H4 (cell line): ENCODE measurements at places on chromosomes 1 and 21.
A peak's percentile ranks its signal among the peaks of the same experiment; 100 is the strongest.

GRCh38 chr1:45863218-45863617, 59.8 kb downstream of the MAST2 start:
- DNase-seq = no peak

GRCh38 chr1:208298593-208299269, 54.5 kb upstream of the PLXNA2 start:
- DNase-seq = no peak

GRCh38 chr1:101406681-101407080, 169.9 kb downstream of the S1PR1 start:
- no peak for DNase-seq

GRCh38 chr1:33466159-33466558, 6.3 kb upstream of the ZSCAN20 start:
- DNase-seq = no peak

- no peak for DNase-seq
Observed at GRCh38 chr1:2412773-2413494, 570 bp upstream of the PEX10 start.

GRCh38 chr1:235741294-235741693, 91.7 kb upstream of the GNG4 start:
- no peak for DNase-seq

GRCh38 chr1:17009706-17010105, 2.0 kb downstream of the ATP13A2 start:
- no peak for DNase-seq

DNA sequence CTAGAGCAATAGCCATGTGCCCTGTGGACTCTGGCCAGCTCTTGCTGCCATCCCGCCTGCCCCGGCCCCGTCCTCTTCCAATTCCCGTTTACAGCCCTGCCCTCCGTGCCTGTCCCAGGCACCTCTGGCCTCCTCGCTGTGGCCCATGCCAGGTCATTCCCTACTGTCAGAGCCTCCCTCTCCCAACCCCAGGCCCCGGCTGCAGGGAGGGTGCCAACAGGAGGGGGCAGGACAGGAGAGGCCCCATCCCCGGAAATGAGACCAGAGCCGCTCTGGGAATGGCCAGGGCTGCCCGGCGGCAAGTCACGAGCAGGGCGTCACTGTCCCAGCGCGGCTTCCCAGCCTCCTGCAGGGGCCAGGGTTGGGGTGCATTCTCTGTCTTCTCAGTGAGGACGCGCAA, 23.5 kb upstream of the TSPEAR start:
- no peak for DNase-seq

DNA sequence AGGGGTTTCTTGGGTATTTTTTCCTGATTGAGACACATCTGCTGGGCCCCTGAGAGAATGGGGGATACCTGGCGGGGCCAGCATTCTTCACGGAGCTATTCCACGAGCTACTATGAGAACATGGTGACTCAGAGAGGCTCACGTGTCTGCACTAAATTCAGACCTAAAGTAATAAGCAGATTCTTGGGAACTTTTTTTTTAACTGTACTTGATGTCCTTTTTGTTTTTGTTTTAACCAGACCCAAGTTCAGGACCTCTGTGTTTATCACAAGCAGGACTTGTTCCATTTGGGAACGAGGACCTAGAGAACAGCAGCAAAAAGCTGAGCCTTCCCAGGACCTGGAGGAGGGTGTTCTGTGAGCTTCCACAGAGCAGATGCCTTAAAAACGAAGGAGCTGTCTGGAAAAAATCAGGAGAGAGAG, 44.0 kb downstream of the EVA1C start:
- peak; percentile 40 for DNase-seq

DNA sequence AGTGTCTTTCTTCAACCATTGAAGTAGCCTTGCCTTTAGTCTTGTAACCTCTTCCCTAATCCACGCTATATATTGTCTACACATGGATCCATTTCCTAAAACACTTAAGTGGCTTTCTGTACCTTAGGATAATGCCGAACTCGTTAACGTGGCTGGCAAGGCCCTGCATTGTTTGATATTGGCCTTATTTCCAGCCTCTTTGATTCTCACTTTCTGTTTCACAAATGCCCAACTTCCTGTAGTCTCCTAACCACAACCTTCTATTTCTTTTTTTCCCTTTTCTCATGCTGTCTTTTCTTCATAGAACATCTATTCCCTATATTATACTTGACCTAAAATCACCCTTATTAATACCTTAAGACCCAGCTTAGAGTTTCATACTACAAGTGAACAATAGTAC, 536.0 kb downstream of the LMO4 start:
- no peak for DNase-seq

DNA sequence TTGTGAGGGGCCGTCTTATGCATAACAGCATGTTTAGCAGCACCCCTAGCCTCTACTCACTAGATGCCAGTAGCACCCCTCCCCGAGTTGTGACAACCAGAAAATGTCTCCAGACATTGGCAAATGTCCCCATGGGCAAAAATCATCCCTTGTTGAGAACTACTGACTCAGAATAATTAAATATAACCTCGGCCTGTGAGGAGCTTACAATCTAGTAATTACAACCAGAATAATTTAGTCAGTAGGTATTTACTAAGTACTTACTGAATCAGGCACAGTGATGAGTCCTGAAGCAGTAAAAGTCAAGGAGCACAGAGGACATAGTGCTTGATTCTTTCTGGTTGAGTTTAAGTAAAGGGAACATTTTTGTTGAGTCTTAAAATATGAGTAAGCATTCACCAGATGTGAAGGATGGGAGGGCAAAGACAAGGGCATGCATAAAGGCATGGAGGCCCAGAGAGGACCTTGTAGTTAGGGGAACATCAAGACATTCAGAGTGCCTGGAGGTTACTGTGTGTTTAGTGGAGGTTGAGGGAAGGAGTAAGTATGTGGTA, 44.1 kb upstream of the KCNQ4 start:
- DNase-seq = no peak

DNA sequence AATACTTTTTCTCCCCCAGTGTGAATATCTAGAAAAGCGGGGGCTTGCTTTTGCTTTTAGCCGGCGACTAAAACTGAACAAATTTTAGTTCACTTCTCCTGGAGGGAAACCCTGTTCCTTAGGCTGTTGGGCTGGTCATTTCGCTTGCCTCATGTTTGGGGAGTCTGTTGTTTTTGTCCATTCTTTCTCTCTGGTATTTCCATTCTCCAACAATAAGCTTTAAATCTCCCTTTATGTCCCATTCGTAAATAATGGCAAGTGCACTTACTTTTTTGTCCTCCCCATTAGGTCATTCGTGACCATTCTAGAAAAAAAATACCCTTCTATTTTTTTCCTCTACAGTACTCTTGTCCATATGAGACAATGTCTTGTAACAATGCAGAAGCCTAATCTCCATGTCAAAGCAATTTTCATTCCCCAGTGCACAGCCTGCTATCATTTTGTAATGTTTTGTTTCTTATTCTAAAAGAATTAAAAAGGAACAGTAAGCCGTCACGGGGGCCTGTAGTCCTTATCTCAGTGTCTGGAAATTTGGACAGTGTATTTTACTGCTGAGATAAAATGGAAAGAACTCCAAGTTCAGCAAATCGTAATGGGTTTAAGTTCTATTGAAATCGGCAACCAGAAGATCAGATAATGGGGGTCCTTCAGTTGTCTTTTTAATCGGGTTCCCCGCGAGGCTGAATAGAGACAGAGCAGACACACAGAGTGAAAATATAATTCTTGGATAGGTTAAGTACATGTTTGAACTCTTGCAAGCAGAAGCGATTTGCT, 21.8 kb downstream of the PROX1 start:
- DNase-seq = no peak

DNA sequence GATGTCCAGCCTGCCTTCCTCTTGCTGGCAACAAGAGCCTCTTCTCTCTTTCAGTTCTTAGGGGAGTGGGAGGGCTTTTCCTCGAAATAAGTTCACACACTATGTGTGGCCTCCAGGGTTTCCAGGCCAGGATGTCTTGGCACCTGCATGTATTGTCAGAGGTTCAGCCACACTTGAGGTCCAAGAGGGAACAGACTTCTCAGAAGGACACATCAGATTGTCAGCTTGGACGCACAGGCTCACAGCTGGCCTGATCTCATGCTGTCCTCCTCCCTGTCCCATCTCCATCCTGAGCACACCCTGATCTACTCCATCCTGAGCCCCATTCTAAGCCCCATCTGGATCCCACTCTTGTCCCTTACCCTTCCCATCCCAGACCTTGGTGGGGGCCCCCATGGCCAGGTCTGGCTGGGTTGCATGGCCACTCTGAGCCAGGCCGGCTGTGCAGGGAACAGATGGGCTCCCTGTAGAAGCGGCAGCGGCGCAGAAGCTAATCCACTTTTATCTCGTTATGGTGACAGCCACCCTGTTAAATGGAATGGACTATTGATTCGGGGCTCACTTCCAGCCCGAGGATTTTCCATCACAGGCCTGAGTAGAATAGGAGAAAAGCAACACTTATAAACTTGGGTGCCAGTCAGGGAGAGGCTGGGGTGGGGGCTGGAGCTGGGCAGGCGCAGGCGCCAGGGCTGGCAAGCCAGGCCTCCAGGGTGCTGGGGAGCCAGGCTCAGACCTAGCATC, 85.1 kb upstream of the CSF3R start:
- DNase-seq = no peak

DNA sequence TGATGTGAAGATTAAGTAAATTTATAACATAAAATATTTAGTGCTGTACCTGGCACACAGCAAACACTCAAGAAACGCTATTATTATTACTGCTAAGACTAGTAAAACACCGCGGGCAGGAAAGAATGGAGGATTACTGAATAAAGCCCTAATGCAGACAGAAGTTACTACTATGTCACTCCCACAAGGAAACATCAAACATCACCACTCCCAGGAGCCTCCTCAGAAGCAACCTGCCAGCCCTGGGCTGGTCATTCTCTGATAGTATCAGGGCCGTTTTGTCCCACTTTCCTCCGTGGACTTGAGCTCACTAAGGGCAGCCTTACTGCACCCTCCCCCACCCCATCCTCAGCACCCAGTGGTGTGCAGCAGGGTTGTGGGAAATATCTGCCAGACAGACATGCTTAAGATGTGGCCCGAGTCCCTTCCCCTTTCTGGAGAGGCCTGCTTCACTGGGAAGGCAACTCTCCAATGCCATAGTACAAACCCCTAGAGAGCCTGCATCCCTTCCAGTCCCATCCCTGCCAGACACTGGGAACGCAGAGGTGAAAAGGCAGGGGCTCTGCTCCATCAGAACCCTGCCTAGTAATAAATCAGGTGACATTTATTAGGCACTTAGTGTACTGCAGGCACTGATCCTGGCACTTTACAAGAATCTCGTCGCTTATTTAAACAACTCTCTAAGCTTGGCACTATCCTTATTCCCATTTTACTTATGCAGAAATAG, 41.7 kb upstream of the ECE1 start:
- no peak for DNase-seq

DNA sequence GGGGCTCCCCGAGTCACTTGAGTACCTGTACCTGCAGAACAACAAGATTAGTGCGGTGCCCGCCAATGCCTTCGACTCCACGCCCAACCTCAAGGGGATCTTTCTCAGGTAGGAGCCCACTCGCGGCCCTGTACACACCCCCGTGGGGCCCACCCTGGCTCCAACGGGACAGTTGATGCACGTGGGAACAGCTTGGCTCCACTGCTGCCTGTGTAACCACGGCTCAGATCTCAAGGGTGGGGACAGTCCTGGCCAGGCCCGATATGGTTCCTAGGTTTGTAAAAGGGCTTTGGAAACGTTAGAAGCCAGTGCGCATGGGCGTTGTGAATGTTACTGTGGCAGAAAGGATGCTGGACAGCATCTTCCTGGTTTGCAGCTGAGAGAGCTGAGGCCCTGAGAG, 18.8 kb downstream of the PODN start:
- DNase-seq = no peak

GRCh38 chr1:54273795-54274163, 73.8 kb downstream of the MRPL37 start:
- DNase-seq = no peak

- no peak for DNase-seq
Observed at GRCh38 chr1:115107516-115108260, 18.4 kb upstream of the TSPAN2 start.

DNA sequence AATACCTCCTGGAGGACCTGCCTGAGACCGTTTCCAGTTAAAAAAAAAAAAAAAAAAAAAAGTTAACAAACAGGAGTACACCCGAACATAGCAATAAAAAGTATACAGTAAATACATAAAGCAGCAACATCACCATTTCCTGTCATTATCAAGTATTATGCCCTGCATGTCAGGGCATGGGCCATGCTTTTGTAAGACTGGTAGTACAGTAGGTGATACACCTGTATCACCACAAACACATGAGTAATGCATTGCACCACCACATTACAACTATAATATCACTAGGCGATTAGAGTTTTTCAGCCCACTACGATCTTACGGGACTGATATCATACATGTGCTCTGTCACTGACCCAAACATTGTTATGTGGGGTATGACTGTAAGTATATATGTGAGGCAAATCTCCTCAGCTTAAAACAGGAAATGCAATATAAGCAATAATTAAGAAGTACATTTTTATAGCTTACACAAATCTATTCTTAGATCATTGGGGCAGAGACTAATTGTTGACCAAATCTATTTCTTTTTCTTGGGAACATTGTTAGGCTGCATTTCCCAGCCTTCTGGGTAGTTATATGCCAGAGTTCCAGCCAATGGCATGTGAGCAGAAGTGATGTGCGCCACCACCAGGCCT, 98.1 kb downstream of the PLD5 start:
- DNase-seq = no peak

- no peak for DNase-seq
Observed at GRCh38 chr1:6087377-6087772, 41.7 kb downstream of the KCNAB2 start.

GRCh38 chr1:28246427-28246832, 10.5 kb downstream of the ATP5IF1 start:
- DNase-seq = no peak
